Right ventricle myocardium superior (tissue), 1 donor: ENCODE measurements at places on chromosomes 2 and 18.
A peak's percentile ranks its signal among the peaks of the same experiment; 100 is the strongest.

GRCh38 chr2:226048611-226049010, 649.1 kb downstream of the NYAP2 start:
- no peak for DNase-seq

- no peak for DNase-seq
Measured at GRCh38 chr2:63862806-63863205, 21.1 kb downstream of the UGP2 start.

DNA sequence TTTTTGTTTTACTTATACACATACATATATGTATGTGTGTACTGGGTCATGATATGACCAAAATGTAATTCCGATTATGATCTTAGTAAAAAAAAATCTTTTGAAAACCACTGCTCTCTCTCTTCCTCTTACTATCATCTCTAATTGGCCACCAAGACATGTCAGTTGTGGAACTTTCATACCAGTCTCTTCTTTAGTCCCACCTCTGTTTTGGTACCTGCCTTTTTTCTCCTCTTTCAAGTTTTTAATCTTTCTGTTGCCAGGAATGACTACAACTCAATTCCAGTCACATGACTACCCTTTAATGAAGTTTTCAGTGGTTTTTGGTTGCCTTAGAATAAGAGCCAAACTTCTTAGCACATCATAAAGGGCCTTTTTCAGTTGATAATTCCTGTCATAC, 17.1 kb downstream of the RBM44 start:
- no peak for DNase-seq

DNA sequence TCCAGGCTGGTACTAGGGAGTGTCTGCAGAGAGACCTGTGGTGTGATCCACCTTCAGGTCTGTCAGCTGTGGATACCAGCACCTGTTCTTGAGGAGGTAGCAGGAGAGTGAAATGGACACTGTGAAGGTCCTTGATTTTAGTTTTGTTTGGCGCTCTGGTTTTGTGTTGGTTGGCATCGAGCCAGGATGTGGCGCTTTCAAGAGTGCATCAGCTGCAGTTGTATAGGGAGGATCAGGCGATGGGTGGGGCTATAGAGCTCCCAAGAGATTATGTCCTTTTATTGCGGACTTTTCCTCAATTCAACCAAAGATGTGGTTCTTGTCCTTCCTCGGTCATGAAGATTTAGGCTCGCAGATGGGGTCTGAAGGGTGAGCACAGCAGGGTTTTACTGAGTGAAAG, 37.5 kb downstream of the SLC39A10 start:
- no peak for DNase-seq

GRCh38 chr2:181683518-181684453, 3.5 kb upstream of the NEUROD1 start:
- DNase-seq: peak; percentile 27

DNA sequence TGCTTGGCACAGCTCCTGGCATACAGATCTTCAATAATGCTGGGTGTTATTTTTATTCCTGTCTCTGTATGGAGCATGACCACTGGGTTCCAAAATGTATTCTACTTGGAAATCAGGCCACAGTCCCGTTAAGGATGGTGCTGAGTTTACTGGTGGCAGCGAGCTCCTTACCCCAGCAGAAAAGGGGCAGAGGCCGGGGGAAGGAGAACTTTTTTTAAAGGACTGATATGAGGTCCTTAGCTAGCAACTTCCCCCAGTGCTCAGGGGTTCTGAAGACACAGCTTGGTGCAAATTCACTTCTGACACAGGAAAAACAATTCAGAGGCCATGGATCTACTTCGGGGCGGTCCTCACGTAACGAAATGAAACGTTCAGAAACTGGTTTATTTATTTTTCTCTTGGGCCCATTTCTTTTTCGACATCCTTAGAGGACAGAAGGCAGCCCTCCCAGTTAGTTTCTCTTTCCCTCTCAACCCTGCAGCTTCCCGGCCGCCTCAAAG, 872 bp downstream of the RDH14 start:
- no peak for DNase-seq

GRCh38 chr18:24023185-24023814, 8.7 kb downstream of the TTC39C start:
- DNase-seq: no peak

DNA sequence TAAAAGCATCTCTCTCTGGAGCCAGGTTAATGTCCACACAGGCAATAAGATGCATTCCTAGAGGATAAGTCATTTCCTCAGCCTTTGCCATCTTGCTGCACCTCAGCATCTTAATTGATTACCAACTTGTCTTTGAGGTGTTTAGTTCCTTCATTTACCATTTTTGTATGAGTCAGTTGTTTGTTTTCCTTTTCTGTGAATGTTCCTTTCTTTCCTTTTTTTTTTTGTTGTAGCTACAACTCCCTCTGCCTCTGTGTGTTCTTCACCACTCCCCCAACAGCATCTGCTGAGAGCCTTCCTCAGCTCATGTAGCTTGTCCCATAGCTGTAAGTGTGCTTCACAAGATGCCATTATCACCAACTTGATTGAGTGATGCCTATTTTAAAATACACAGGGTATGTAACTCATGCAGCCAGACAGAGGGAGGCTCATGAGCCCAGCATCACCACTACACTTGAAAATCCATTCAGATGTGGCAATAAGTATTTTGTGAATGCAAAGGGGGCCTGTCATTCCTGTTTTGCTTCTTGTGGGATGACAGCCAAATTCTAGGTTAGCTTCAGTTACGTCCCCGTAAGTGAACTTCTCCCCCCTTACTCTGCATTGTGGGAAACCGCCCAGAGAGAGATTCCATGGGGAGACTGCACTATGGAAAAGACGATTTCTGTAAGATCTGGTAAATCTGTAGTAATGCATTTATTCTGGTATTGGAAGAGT, 315.9 kb upstream of the ZEB2 start:
- no peak for DNase-seq

GRCh38 chr2:173943738-173944137, 21.4 kb downstream of the SP3 start:
- no peak for DNase-seq

- no peak for DNase-seq
Measured at GRCh38 chr2:69311024-69311416, 76.0 kb downstream of the GFPT1 start.

DNA sequence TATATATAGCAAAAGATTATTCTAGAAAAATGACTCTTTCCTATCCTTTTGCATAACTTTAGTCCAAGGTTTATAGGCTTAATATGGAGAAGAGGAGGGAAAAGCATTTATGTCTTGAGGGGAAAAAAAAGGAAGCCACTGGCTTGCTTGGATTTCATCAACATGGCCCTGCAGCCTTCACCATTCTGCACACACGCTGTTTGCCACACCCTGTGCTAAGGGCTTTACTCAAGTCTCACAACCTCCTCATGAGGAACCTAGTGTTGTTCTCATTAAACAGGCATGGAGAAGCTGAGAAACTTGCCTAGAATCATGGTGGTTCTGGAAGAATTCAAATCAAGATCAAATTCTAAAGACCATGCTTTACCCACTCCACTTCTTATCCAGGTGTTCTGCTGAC, 117.3 kb upstream of the TTC39C start:
- DNase-seq: no peak

DNA sequence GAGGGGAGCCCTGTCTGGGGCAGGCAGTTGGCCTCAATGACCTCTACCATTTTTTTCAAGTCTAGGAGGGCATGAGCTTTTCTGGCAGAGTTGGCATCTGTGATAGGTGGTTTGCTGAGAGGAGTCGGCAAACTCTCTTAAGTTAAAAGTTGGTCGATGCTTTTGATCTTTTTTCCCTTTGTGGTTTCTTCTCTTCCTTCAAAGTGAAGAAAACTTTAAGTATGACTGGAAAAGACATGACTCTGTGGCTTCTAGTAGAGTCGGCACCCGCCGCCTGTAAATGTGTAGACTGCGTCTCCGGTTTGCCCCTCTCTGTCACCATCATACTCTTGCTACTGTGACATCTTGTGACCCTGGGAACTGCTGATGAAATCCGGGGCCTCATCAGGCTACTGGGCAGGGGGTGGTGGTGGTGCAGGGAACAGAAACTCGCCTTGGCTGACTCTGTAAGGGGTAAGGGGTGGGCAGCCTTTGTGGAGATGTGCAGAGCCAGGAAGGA, 21.1 kb downstream of the INPP5D start:
- DNase-seq: no peak

GRCh38 chr2:231263118-231263831, 64.8 kb downstream of the ARMC9 start:
- DNase-seq: no peak

DNA sequence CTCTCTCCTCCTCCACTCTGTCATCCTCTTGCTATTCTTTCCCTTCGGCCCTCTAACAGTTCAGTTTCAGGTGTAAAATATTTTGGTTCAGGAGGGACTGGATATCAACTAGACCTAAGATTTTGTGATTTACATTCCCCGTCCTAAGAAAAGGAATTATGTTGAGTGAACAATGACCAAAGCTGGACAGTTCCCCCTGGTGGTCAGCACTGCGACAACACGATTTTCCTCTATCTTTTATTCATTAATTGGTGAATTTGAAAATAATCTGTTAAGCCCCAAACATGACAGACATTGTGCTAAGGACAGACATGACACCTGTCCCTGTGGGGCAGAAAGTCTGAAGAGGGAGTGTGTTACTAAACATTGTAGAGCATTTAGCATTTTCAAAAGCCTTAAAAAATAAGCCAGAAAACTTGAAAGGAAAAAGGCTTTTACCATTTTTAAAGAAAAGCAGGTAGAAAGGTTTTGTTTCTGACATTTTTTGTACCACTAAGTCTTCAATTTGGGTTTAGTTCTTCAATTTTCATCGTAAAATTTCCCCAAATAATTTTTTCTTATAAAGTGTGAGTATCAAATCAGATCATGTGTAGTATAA, 28.4 kb upstream of the GTF2A1L start:
- no peak for DNase-seq

DNA sequence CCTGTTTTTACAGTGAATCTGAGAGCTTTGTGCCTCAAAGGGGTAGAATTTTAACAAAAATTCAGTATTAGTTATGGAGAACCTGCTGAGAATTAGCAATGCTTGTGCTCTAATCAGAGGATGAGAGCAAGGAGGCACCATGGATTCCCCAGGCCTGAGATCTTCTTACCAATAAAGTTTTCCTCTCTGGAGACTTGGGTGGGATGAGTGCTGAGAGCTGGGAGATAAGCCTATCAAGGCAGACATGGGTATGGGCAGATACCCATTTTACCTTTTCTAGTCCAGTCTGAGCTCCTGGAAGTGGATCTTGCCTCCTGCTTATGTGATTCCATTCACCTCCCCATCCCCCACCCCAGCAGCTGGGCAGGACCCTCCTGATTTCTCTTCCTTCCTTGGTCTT, 53.9 kb downstream of the BMP10 start:
- DNase-seq: no peak

DNA sequence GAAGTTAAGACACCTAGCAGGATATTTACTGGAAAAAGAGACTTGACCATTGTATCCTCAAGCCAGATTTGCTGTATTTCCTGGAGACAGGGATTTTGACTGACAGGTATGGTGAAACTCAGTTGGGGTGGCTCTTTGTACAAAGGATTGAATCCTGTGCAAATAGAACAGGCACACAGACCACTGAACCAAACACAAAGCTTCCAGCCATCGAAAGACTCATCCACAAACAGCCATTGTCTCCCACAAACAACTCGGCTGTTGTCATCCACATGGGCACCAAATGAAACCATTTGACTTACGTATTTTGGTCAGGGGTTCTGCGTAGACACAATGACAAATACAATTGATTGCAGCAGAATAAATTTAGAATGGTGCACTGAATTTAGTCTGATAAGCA, 15.9 kb downstream of the RNF152 start:
- DNase-seq: no peak

- DNase-seq: no peak
Measured at GRCh38 chr2:62267696-62268095, 71.8 kb downstream of the B3GNT2 start.

DNA sequence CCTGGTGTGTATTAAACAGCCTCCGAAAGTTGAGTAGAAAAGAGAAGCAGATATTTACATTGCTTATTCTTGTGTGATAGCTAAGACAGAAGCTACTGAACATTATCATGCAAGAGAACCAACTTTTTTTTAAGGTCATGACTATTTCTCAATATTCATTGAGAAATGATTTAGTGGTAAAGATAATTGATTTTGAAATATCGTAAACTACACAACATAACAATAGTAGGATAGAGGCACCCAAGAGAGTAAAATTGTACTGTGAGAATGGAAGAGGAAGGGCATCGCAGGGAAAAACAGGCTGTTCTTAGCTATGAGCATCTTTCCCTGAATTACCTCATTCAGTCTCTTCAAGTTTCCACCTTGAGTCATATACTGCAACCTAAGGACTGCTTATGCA, 25.2 kb downstream of the HRH4 start:
- no peak for DNase-seq

GRCh38 chr2:174076040-174076439, 110.9 kb upstream of the SP3 start:
- no peak for DNase-seq

GRCh38 chr2:46719487-46719886, 196.1 kb downstream of the MCFD2 start:
- DNase-seq: no peak

GRCh38 chr18:7592305-7593071, 25.4 kb downstream of the PTPRM start:
- no peak for DNase-seq

DNA sequence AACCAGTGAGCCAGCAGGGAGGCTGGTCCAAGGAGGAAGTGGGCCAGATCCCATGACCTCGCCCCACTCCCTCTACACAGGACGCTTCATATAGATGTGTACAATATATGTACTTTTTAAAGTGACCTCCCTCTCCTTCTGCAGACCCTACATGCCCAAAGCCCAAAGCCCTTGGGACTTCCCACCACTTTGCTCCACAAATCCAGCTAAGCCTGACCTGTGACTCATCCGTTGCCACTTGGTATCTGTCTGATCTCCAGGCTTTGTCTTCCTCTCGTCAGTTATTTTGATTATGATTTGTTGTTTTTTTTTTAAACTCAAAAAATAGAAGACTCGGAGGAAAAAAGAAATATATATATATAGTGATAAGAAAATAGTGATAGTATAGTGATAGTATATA, 470.8 kb downstream of the KCNJ3 start:
- no peak for DNase-seq

- DNase-seq: no peak
Measured at GRCh38 chr18:71370671-71371445, 1082.0 kb downstream of the SOCS6 start.
